ENCODE measurements at places on chromosomes 1 and 21. TPM values are rescaled to one million over a fixed set of nuclear protein-coding genes. Genes with fewer than 3 reads are reported as not detected.
A peak's percentile ranks its signal among the peaks of the same experiment; 100 is the strongest.

GRCh38 chr1:11204396-11205190 lies 15.4 kb downstream of the ANGPTL7 start:
- no peak for DNase-seq

GRCh38 chr1:204996981-204997380 lies 46.0 kb upstream of the CNTN2 start:
- DNase-seq: no peak

DNA sequence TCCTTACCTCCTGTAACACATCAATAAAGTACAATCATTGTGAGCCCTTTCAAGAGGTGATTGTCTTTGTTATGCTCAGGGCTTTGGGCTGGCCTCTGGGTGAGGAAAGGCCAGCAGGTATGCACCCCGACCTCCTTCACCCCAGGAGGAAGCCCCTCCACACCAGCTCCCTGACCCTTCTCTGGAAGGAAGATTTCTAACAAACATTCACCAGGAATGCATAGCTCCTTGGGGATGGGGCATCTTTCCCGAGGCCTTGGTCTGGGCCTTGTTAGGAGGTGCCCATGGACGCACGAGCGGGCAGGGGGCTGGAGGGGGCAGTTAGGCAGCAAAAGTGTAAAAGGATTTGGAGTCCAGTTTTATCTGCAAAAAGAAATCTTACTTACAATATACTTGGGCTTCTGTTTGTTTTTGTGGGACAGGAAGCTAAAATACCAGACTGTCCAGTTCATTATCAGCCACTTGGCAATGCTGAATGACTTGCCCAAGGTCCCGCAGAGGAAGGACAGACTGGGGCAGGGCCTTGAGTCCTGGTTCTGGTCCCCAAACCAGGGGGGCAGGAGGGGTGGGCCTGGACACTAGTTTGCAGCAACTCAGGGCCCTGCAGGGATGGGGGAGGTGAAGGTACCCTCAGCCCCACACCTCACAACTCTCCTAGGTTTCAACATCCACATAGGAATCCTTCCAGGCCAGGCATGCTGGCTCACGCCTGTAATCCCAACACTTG lies 10.1 kb downstream of the ZC3H12A start:
- no peak for DNase-seq

- no peak for DNase-seq
Observed at GRCh38 chr1:28136922-28137613, 39.4 kb downstream of the PTAFR start.

- DNase-seq: no peak
Observed at GRCh38 chr1:47187231-47187925, 2.5 kb downstream of the PDZK1IP1 start.

GRCh38 chr1:201212056-201212455 lies 21.4 kb downstream of the IGFN1 start:
- DNase-seq: peak; percentile 17

GRCh38 chr1:15595809-15596617 lies 11.2 kb upstream of the AGMAT start:
- DNase-seq: no peak

DNA sequence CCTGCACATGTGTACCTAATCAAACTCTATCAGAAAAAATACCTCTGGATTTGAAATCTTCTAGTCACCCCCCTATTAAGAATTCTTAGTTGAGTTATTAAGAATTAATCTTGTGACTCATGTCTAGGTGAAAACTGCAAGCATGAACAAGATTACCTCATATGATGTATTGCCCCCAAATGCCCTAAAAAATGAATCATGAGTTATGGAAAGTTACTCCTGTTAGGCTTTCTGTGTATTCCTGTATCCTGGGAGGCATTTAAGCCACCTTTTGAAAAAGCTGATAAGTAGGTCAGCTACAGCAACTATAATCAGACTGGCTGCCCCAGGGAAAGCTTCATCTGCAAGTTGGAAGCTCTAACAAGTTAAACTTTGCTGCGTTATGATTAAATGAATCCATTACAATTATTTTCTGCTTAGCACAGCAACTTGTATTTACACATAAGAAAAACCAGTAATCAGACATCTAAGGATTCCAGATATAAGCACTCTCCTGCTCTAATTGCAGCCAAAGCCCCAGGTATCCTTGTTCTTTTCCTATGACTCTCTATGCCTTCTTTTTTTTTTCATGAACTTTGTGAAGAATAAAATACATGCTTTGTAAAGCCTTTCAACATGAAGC lies 147.7 kb downstream of the NTPCR start:
- no peak for DNase-seq

Gene ZNF593OS
- not detected for total RNA-seq

Gene RGSL1
- not detected for total RNA-seq

DNA sequence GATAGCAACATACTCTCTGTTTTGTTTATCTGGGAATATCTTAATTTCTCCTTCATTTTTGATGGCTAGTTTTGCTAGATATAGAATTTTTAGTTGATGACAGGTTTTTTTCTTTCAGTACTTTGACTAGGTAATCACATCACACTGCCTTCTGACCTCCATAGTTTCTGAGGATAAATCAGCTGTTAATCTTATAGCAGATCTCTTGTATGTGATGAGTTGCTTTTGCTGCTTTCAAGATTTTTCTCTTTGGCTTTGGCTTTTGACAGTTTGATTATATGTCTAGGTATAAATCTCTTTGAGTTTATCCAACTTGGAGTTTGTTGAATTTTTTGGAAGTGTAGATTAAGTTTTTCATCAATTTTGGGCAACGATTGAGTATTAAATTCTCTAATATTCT lies 142.6 kb downstream of the ZNF644 start:
- no peak for DNase-seq

All from cardiac septum (tissue), 1 donor.